ENCODE measurements at places on chromosomes 5 and 9.

DNA sequence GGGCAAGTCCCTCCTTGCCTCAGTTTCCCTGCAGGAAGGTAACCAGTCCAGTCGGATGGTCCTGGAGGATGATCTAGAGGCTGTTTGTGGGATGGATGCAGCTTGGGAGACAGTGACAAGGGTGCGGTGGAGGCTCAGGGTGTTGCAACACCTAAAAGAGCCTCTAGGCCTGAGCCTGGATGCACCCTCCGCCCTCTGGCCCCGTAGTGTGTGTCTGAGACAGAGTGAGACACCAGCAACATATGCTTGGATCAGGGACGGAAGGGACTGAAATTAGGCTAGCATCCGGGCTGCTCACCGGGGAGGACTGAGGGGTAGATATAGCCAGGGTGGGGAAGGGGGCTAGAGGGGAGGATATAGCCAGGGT lies 1.1 kb downstream of the CRAT start:
- no peak for DNase-seq

GRCh38 chr5:151935135-151935695 lies 10.6 kb upstream of the GLRA1 start:
- DNase-seq, result no peak

DNA sequence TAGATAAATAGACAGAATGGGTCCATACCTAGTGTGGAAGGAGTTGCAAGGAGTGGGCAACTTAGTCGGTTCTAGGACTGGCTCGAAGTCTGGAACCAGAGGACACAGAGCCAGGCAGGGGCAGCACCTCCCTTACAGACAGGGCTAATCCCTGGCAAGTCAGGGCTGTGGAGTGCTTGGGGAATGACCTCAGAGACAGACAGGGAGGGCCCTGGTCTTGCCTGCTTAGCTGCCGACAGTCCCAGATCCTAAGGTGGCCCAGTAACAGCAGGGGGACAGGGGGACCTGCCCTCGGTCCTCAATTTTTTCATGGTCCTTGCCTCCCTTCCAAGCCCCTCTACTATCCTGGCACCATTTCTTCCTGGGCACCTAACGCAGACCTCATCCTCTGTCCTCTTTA lies 222.4 kb upstream of the TNC start:
- DNase-seq, result no peak

GRCh38 chr9:36993933-36994764 lies 39.9 kb downstream of the PAX5 start:
- no peak for DNase-seq

GRCh38 chr5:56328753-56329560 lies 95.8 kb upstream of the ANKRD55 start:
- no peak for DNase-seq

DNA sequence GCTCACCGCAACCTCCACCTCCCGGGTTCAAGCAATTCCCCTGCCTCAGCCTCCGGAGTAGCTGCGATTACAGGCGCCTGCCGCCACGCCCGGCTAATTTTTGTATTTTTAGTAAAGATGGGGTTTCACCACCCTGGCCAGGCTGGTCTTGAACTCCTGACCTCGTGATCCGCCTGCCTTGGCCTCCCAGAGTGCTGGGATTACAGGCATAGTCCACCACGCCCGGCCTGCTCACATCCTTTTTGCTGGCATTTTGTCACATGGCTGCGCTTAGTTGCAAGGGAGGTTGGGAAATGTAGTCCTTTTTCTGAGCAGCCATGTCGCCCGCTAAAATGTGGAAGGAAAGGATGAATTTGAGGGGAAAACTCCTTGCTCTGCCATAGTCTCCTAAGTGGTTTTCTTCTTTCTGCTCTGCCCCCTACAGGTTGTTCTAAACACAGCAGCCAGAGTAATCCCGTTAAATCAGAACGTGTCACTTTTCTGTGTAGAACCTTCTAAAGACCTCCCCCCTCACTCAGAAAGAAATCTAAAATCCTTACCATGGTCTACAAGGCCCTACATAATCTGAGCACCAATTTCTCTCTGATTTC lies 57.8 kb upstream of the HSPA9 start:
- no peak for DNase-seq

DNA sequence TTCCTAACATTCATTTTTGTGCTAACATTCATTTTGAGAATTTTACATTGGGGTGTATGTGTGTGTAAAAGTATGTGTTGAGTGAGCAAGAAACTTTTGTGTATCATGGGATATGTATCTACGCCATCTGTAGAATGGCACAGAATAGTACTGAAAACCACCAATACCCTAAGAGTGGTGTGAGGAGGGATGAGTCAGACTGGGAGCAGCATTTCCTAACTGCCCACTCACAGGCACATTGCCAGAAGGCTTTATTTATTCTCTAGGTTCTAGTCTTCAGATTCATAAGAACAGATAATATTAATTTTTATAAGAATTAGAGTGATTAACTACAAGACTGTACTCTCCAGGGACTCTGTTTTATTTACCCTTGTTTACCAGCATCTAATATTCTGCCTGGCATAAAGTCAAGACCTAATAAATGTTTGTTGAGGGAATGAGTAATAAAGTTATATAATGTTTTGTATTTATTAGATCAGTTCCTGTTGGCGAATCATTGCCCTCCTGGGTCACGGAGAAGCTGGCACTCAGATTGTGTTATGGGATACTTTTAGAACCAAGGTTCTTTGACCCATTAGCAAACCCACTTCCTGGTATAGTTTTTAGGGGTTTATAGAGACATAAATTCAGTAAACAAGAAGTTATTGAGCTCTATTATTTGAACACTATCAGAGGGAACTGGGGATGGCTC lies 159.1 kb upstream of the PPP2R2B start:
- DNase-seq, result peak; percentile 61

DNA sequence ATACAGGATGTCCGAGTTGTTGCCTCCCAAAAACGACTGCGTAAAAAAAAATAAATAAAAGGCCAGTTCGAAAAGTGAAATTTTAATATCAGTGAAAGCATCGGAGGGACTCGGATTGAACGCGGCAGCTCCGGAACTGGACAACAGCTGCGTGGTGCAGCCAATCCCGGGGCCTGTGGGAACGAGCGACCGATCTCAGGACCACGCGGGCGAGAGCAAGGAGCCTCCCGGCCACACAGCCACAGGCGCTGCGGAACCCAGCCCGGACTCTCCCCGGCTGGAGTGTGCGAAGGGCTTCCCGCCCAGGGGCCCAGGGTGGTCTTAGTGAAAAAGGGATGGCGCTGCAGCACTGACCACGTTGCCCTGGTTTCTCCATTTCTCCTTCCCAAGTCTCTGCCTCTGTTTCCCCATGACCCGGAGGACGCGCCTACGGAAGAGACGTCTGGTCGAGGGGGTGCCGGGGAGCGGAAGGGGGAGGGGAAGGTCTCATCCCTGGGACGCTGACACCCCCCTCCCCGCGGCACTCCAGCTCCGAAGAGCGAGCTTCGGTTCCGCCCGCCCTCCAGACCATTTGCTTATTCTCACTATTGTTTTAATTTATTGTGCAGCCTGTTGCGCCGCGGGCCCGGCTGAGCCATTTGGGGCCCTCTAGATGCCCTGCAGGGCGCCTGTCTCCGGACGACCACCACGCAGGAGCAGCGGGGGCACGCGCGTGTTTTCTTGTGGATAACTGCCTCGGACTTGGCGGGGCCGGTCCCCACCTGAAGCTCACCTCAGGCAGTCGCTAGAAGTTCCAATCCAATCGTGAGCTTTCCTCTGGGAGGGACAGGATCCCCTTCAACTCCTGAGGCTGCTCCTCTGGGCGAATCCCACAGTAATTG lies 303.0 kb downstream of the PARP8 start:
- DNase-seq, result no peak

DNA sequence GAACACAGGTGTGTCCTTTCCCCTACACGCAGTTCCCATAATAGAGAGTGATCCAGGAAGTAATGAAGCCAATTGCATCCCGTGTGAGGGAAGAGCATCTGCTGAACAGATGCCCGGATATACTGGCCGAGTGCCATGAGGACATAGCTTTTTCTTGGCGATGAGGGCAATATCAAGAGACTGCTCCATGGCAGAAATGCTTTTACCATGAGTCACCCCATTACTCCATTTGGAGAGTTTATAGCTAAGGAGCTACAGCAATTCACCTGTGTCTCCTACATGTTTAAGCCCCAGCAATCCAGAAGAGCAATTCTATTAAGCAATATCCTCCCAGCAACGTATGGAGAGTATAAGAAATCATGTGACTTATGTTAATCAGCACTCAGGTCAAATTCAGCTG lies 222.0 kb upstream of the KLF4 start:
- peak; percentile 96 for DNase-seq

Measured in HS-5 (cell line).